ENCODE measurements at places on chromosomes 11 and 22.

DNA sequence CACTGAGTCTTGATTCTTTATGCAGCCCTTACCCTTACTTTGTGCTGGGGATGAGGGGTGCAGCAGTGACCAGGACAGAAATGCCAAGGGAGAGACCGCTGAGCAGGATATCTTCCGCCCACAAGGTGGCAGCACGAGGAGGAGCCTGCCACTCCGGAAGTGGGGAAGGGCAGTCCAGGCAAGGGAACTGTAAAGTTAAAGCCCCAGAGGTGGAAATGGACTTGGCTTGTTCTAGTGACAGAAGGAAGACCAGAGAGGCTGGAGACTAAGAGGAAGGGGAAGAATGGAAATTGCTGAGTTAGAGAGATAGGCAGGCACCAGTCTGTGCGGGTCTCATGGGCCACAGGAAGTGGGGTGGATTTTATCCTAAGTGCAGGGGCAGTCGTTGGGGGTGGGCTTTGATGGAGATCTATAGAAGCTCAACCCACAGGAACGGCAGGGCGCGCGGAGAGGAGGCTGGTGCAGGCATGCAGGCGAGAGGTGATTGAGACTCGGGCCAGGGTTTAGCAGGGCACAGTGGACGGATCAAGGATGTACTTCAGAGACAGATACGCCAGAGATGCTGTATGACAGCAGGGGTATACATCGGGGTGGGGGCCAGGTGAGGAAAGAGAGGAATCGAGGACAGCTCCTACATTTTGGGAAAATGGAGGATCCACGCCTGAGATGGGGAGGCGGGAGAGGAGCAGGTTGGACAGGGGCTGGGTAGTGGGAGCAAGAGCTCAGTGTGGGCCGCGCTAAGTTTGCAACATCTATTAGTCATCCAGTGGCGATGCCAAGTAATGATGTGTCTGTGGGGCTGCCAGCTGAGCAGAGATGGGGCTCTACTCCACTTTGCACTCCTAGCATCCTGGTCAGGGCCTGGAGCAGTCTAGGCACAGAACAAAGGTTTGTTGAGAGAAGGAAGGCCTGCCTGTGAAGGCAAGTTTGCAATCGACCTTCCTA, 3.3 kb upstream of the GRK2 start:
- peak; percentile 64 for DNase-seq

DNA sequence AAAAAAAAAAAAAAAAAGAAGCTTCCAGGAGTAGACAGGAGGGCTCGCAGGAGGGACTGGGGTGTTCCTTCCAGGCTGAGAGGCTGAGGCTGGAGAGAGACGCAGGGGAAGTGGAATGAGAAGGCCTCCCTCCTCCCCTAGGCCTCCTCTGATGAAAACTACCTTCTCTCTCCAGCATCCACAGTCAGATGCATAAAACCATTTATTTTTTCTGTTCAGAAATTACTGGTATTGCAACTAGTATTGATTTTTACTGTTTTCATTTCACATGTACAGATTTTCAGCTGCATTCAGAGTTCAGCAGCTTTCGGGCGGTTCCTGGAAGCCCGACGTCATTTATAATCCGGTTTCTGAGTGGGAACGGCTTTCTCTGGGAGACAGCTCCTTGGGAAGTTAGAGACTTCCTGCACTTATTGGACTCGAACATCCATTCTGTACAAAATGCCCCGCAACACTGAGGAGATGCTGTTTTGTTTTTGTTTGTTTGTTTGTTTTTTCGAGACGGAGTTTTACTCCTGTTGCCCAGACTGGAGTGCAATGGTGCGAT, 6.9 kb upstream of the NFAM1 start:
- DNase-seq, result no peak

GRCh38 chr11:48007677-48008076, 27.3 kb downstream of the PTPRJ start:
- DNase-seq, result no peak

GRCh38 chr22:28466399-28466798, 213.2 kb downstream of the TTC28 start:
- no peak for DNase-seq

DNA sequence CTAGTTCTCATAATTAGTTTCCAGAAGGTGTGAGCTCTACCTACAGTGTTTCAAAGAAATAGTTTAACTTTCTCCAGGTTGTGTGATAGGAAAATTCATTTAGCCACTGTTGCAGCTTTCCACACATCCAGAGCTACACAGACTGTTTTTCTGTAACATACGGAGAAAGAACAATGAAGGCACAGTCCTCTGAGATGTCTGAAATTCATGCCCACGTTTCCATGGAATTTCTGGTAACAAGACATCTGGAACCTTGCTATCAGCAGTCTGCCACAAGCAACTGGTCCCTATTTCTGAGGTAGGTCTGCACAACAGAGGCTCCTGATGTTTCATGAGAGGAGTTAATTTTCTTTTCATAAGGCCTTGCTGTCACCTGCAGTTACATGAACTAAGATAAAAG, 273.3 kb upstream of the C11orf87 start:
- DNase-seq, result no peak

- no peak for DNase-seq
Measured at GRCh38 chr11:110077346-110077745, 15.8 kb upstream of the ZC3H12C start.

DNA sequence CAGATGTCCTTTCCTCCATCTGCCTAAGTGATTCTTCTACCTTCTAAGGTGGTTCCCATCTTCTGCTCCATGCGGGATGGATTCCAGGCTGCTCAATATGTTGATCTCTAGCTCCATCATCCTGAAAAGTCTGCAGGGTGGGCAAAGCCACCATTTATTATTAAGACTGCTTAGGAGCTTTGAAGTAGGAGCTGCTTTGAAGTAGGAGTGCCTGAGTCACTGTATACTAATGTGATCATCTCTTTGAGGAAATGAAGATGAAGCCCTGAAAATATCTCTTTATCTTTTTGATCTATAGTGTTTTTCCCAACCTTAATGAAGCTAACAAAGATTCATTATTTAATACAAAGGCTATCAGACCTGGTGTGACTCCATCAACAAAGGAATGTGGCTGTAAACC, 13.1 kb downstream of the HEPHL1 start:
- DNase-seq, result no peak

GRCh38 chr11:72239313-72239848, 4.6 kb downstream of the PHOX2A start:
- DNase-seq, result no peak

DNA sequence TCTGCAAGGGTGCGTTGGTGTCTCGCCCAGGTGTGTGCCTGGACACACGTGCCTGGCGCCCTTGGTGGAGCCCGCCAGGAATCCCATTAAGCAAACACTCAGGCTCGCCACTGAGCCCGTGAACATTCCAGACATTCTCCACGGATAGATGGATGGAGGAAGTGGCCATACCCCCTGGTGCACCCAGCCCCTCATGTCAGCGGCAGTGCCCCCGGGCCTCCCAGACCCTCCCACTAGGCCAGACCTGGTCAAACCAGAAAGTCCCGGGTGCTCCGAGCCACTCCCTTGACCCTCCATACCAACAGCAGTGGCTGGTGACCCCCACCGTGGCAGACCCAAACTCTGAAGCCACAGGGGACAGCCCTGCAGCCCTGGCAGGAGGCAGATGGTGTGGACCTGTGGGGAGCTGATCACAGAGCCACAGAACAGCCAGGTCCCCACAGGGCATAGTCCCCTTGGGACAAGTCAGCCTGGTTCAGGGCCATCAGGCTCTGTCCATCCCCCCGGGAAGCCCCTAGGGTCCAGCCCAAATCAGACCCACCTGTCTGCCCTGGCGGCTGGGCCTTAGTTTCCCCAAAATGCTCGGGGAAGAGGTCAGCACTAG, 1.9 kb downstream of the EPS8L2 start:
- DNase-seq, result no peak

DNA sequence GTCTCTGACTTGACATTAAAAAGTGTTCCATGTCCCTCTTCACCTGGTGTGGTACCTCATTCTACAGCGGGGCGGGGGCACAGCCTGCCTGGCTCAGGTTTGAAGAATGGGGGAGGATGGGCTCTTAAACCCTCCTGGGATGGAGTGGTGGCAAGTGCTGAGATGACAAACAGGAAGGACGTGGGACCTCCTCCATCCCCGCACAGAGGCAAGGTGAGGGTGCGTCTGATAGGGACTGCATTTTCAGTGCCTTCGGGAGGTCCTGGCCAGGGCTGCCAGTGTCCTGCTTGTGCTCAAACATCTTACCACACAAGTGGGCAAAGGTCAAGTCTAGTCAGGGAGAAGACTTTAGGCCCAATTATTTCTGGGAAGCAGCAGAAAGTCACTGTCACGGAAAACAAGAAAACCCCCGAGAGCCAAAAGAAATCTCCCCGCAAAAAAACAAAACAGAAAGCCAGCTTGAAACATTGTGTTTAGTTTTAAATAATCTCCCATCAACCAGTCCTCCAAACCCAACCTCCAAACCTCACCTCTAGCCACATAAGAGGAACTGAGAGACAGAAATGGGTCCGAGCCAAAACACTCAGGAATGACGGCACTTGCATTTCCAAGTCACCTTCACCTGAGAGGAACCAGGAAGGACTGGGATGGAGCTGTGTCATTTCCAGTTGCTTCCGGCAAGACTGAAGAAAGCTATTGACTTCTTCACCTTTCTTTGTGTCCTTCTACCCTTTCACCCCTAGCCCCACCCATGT, 966.5 kb downstream of the NTM start:
- no peak for DNase-seq
